Astrocyte of the cerebellum (primary cell): ENCODE measurements at places on chromosomes 4 and X.

- DNase-seq, result no peak
These were observed 129.7 kb downstream of the CFAP299 start for GRCh38 chr4:80465238-80465637.

- DNase-seq, result no peak
These were observed 56.0 kb downstream of the ZNF827 start for GRCh38 chr4:145882604-145883003.

DNA sequence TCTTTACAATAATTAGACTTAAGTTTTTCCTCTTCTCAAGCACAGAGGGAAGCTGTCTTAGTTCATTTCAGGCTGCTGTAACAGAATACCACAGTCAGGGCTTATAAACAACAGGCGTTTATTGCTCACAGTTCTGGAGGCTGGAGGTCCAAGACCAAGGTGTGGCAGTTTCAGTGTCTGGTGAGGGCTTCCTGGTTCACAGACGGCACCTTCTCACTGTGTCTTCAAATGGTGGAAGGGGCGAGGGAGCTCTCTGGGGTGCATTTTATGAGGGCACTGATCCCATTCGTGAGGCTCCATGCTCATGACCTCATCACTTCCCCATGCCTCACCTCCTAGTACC, 115.7 kb upstream of the MXRA5 start:
- DNase-seq, result no peak

DNA sequence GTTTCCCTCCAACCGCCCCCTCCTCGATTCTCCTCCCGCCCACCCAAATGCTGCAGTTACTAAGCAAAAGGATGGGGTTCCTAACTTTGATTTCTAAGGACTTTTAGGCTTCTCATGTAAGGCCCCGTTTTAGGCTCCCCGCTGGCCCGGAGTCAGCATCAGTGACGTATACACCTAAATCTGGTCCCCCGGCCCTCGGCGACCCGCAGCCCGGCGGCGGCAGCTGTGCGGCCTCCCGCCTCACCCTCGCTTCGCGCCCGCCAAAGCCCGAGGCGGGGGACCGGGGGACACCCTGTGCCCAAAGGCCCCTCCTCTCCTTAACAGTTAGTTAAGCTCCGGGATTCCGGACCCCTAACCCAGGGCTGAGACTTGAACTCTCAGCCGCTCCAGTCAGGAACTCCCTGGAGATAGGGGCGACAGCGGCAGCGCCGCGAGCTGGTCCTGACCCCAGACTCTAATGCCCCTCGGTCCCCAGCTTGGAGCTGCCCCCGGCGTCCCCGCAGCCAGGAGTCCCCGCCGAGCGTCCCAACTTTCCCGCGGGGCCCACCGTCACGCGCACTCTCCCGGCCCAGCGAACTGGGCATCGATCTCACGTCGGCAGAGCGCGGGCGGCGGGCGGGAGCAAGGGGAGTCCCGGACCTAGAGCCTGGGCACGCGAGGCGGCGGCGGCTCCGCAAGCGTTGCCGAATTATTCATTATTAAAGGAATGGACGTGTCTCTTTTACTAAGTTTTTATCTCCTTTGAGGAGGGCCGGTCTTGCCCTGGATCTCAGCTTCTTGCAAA, 1.5 kb upstream of the NR3C2 start:
- no peak for DNase-seq

GRCh38 chrX:10507181-10507580, 113.2 kb downstream of the MID1 start:
- peak; percentile 63 for DNase-seq

- no peak for DNase-seq
These were observed 29.8 kb upstream of the SLC7A3 start for GRCh38 chrX:70960730-70961129.

DNA sequence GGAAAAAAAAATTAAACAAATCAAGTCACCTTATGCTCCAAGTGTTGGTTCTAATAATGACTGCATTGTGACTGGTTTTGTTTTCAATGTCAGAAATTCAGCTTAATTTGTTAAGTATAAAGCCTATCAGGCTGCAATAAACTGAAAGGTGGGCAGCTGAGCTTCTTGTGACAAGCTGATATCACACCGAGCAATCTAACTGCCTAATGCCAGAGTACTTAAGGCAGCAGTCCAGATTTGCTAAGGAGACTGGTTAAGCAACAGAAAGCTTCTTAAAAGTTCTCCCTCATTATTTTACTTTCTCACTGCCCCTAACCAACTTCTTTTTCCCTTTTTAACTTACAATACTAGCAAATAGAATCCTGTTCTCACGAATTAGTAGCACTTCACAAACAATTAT, 201.0 kb downstream of the MAB21L2 start:
- no peak for DNase-seq

GRCh38 chr4:188435381-188435780, 296.1 kb downstream of the TRIML1 start:
- no peak for DNase-seq

GRCh38 chrX:69179380-69179911, 14.2 kb upstream of the PJA1 start:
- no peak for DNase-seq

DNA sequence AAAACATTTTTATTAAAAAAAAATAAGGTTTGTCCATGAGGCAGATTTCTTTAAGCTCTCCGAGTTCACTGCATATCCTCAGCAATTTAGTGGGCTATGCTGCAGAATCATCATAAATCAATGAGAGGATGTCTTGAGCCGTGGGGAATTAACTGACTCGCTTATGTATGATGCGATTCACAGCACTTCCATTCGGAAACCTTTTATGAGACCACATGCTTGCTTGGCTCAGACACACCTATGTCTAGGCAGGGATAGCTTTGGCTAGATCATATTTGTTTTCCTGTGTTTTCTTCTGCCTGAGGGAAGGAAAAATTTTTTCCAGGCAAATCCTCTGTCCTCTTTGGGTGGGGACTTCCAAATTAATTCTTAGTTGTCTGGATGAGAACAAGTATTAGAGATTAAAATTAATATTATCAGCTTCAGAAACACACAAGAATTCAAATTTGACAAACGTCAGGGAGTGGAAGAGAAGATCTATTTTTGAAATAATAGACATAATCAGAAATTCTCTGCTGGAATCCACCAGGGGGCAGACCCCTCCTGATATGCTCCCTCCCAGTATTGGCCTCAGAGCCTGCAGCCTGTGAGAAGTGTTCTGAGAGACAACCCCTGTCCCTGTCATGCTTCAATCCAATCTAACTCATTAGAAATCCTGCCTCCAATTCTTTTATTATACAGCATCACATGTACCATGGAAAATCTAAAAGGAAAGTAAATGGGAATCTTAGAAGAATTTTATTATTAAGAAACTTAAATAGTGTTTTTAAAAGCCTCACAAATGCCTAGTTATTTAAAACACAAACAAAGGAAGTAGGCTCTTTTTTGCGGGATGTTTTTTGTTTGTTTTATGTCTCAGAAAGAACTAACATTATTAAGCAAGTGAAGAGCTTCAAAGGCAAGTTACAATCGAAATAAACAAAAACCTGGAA, 345.1 kb upstream of the TACR3 start:
- DNase-seq, result peak; percentile 37

DNA sequence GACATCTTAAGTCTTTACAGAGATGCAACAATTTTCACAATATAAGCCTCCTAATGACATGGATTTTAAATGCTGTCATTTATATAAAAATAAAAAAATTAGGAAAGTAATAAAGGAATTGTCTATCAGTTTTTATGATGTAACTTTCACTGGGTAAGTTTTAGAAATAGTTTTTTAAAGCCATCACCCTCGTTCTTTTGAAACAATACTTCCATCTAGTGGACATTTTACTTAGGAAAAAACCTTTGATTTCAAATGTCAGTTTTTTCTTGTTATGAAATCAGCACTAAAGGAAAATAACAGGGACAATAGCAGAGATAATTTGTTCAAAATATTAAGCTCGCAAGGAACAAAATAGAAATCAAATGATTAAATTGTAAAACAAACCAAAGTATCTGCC, 24.3 kb upstream of the NDNF start:
- peak; percentile 26 for DNase-seq

GRCh38 chr4:141220691-141221659, at the start of gene ZNF330:
TSS of gene ZNF330 (plus strand) at chr4:141220895. CDS start at chr4:141222372, 1,477 bp downstream.
- peak; percentile 83 for DNase-seq

- no peak for DNase-seq
These were observed 274.9 kb upstream of the TEX13A start for GRCh38 chrX:105495376-105495775.

DNA sequence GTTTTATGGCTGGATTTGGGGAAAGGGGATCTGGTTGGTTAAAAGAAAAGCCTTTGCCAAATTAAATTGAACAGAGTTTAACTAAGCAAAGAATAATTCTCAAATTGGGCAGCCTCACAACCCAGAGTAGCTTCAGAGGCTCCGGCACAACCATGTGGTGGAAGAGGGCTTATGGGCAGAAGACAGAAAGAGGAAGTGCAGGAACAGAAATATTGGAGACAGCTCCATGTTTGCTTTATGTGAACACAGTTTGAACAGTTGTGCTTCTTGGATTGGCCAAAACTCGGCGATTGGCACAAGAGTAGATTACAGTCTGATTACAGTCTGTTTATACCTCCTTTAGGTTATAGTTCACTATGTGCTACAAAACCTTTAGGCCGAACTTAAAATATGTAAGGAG, 562.7 kb downstream of the TRIML1 start:
- no peak for DNase-seq

DNA sequence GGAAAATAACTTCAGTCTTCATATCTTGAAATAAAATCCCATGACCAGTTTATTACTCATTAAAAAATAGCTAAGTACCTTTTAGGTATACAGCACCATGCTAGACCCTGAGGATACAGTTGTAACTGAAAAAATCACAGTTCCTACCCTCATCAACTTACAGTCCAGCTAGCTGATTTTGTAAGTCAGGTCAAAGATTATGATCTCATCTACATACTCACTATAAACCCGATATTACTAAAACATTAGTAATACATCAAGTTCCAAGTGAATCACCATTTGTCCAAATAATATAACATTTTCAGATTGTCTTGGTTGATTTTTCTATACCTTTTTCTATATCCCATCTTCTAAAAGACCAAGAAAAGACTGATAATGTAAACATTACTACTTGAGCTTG, 333.9 kb downstream of the INPP4B start:
- no peak for DNase-seq

DNA sequence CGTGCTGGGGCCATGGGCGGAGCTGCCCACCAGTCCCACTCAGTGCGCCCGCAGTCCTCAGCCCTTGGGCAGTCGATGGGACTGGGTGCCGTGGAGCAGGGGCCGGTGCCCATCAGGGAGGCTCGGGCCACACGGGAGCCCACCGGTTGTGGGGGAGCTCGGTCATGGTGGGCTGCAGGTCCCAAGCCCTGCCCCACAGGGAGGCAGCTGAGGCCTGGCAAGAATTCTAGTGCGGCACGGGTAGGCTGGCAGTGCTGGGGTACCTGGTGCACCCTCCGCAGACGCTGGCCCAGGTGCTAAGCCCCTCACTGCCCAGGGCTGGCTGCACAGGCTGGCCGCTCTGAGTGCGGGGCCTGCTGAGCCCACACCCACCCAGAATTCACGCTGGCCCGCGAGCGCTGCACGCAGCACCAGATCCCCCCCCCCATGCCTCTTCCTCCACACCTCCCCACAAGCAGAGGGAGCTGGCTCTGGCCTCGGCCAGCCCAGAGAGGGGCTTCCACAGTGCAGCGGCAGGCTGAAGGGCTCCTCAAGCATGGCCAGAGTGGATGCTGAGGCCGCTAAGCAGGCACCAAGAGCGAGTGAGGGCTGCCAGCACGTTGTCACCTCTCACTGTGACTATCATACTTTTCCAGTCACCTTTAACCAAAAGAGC, 564.4 kb downstream of the GALNTL6 start:
- no peak for DNase-seq

- no peak for DNase-seq
These were observed 95.6 kb downstream of the TMA16 start for GRCh38 chr4:163590103-163590502.

GRCh38 chr4:168878623-168879022, 131.4 kb downstream of the CBR4 start:
- DNase-seq, result no peak

DNA sequence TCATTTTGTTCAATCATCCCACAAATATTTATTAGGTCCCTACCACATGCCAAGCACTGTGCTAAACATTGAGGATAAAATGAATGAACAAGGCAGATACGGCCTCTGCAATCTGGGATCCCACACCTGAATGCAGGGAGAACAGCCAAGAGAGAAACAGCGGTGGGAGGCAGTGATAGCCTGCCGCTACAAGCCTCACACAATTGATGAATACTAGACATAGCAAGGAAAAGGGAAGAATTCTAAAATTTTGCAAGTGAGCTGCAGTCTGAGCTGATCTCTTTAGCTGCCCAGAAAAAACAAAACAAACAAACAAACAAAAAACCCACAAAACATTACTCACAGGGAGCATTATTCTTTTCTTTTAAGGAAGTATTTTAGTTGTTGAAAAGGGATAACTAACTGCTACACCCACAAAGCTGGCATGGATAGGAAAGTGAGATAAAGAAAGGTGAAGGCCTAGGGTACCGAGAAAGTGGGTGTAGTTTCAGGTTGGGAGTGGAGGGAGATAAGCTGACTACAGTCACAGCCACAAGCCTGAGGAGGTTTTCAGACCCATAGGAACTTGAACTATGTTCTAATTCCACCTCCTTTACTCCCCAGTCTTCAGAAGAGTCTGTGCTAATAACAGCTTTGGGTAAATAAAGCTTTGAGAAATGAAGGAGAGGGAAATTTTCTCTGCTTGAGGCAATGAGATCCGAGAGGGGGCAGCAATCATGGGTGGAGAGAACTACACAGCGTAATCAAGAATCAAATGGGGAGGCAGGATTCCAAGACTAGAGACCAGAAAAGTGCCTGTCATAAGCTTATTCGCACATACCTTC, 85.4 kb downstream of the SH3RF1 start:
- DNase-seq, result no peak

DNA sequence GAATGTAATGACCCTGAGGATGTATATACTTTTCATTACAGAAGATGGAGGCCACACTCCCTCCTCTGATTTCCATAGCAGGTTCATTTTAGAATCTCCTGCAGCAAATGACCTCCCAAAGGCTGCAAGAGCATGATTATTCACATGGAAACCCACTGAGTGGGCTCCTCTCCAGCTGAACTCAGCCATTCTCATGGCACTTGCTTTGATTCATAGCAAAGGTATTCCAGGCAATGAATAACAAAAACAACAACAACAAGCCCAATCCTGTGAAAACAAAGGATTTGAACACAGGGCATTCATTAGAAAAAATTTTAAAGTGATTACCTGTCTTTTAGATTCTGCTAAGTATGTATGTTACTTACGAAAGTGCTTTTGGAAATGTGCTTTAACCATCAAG, 894.0 kb upstream of the FRG1 start:
- peak; percentile 11 for DNase-seq

GRCh38 chr4:152359208-152360044, 176.5 kb downstream of the FBXW7 start:
- DNase-seq, result no peak

- DNase-seq, result no peak
These were observed 75.4 kb upstream of the PRPS1 start for GRCh38 chrX:107552930-107553329.

- DNase-seq, result no peak
These were observed 821 bp upstream of the NALF2 start for GRCh38 chrX:69503228-69503781.
